ENCODE measurements at places on chromosomes 4 and X. TPM values are rescaled to one million over a fixed set of nuclear protein-coding genes. Genes with fewer than 3 reads are reported as not detected.

TMEM144 gene
- total RNA-seq, result 13.4 TPM

GRCh38 chr4:188603646-188604045 is 464.4 kb downstream of the TRIML1 start:
- no peak for DNase-seq

USP17L25 gene
- total RNA-seq, result not detected

GRCh38 chr4:59936566-59936965 is 1263.6 kb upstream of the ADGRL3 start:
- DNase-seq, result no peak

FAM13A gene
- total RNA-seq, result 13.7 TPM

PWWP3B gene
- total RNA-seq, result 10.0 TPM

DNA sequence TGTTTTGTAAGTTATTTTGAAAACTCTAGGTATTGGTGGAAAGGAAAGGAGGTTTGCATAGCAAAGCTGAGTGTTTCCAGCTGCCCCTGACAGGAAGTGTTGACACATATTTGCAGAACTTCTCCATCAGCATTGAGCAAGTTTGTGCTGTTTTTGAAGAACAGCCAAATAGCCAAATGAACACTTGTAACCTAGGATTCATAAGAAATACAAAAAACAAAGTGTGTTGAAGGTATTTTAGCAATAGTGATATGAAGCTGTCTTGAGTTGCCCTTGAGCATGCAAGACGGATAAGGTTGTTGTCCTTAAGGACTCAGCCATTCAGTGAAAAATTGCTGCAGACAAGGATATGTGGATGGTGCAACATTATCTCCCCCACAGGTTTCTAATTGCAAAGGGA is 68.3 kb upstream of the PGM2 start:
- DNase-seq, result peak; percentile 26

AR gene
- total RNA-seq, result 25.2 TPM

DNA sequence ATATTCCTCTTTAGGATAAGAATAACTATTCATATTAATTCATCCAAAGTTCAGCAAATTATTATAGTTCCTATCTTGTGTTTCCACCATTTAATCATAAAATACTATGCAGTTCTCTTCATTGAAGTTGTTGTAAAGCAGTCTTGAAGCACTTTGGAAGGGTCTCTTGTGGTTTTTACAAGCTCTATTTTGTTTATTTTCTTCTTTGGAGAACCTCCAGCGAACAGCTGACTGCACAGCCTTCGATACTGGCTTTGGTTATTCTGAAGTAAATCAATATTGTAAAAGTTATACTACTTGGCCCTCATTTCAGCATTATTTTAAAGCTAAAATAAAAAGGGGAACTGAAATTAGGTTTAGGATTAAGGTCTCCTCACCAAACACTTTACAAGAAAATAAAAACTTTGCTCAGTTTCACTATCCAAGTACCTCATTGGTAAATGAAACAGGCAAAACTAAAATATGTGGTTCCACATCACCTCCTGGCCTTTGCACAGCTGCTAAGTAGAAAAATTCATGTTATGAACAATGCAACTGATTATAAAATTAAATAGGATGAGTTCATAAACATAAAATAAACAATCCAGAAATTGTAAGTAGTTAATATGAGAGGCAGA is 1629.2 kb upstream of the ADGRL3 start:
- no peak for DNase-seq

FAM184B gene
- total RNA-seq, result not detected

GRCh38 chrX:152865232-152865920 is 32.5 kb upstream of the ZNF185 start:
- DNase-seq, result no peak

DKK2 gene
- total RNA-seq, result 0.64 TPM

GRCh38 chr4:173301518-173302201 is 32.5 kb downstream of the HMGB2 start:
- no peak for DNase-seq

DNA sequence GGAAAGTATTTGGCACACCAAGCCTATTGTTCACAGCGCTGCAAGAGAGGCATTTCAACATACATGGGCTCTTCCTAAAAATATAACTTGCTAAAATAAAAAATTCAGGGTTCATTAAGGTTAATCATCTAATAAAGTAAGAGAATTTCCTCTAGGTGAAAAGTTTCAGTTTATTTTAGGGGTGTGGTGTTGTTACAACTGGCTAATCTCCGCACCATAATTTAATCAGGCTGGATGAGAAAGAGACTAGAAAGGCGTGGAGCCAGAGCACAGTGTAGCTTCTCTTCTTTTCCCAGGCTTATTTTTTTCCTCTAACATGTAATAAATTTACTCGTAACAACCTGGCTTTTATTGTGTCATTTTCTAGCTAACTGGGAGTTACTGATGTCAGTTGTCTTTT is 47.9 kb downstream of the FHL1 start:
- no peak for DNase-seq

- no peak for DNase-seq
Measured at GRCh38 chr4:73919691-73920090, 50.5 kb downstream of the CXCL1 start.

DNA sequence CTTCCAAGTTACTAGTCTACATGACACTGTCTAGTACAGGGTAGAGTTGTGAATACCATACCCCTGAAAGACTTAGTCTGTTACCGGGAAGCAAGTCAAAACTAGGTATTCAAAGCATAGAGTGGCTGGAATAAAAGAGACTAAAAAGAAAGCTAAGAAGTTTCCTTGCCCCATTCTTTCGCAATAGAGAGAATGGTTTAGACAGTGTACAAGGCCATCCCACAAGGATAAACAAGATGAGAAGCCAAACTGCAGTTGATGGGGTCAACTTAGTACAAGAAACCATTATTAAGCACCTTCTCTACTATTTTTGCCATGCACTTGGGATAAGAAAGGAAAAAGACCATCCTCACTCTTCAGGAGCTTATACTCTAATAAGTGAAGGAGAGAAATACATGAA is 30.3 kb downstream of the AMMECR1 start:
- no peak for DNase-seq

- no peak for DNase-seq
Measured at GRCh38 chrX:16033331-16033730, 90.0 kb upstream of the GRPR start.

- DNase-seq, result no peak
Measured at GRCh38 chrX:65811558-65812228, 144.2 kb downstream of the MSN start.

DNA sequence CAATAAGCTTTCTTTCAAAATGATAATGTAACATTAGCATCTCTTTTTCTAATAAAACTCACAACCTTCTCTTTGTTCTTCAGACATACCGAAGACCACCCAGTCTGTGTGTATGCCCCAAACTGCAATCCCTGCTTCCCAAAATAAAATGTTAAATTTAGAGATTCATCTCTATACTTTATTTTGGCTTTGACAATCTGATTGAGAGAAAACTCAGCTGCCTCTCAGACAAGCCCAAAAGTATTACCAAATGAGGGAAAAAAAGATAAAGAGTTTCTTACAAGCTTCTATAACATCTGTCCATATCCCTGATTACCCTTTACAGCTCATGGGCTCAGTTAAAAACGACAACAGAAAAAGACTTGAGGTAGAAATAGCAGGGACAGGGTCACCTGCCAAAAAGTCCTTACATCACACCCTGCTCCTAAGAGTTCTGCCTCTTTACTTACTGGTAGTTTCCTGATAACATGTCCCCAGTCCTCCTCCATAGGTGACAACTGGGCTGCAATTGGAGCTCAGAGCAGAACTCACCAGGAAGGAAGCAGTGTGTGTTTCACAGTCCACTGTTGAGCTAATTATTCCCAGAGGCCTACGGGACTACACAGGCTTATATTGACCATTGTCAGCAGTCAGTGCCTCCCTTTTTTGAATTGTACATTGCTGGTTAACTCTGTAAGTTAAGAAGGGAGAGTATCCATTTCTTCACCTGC is 70.9 kb upstream of the FAM9C start:
- DNase-seq, result no peak

DNA sequence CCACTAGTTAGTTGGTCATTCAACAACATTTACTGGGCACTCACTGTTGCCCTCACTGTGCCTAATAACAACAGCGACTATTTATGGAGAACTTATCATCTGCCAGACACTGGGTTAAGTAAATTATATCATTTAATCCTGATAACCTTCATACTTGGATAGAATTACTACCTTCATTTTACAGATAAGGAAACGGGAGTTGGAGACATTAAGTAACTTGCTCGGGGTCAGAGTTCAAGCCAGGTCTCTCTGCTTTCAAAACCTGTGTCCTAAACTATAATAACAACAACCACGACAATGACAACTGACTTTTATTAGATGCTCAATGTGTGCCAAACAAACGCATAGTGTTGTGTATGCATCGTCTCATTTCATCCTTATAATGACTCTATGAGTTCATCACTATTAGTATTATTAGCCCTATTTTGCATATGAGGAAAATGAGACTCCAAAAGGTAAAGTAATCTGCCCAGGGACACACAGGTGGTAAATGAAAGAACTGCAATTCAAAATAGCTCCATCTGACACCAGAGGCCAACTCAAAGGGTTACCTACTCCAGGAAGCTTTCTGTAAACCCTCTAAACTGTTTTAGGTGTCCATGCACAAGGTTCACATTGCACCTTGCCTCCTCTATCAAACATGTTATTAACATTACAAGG is 98.4 kb upstream of the ACSL4 start:
- no peak for DNase-seq

- DNase-seq, result no peak
Measured at GRCh38 chr4:80036949-80037685, 35.9 kb downstream of the ANTXR2 start.

MRPS18C gene
- total RNA-seq, result 67.1 TPM

GLRB gene
- 11.2 TPM for total RNA-seq

TMEM31 gene
- not detected for total RNA-seq

ZCCHC18 gene
- 0.30 TPM for total RNA-seq

DMRTC1 gene
- total RNA-seq, result not detected

DNA sequence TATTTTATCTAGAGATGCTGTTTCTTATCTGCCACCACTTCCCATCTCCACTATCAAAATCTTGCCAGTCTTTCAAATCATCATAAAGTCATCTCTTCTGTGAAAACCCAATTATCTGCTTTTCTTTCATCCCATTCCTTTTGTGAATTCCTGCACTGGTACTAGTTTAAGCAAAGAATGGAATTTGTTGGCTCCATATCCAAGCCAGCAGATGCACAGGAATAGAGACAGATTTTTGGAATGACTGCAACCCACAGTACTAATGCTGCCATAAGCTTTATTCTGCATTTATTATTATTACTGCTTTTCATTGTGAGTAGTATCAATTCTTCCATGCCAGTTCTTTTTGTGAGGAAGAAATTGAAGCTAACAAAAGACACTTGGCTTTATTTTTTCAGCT is 616.7 kb downstream of the RAPGEF2 start:
- DNase-seq, result no peak

DNA sequence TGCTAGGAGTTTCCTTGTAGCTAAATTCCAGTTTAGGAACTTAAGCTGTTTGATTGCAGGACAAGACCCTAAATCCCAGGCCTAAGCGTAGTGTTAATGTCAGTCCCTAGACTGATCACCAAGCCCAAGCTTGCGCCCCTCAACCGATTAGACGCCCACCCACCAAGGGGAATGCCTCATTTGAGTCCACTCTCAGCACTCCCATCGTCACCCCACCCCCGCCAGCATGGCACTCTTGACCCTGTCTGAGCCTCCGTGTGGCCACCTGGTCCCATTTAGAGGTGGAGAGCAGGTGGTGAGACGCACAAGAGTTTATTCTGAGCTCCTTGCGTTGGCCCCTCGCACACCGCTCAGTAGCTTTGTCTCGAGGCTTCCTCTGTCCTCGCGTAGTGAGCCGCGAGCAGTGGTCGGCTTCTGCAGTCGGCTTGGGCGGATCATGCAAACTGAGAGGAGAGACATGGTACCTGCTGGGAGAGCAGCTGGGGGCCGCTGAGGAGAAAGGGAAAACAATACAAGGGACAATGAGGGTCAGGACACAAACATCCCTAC is 48.5 kb upstream of the ZNF157 start:
- no peak for DNase-seq

TBC1D1 gene
- total RNA-seq, result 118 TPM

DTHD1 gene
- total RNA-seq, result 0.10 TPM

DNA sequence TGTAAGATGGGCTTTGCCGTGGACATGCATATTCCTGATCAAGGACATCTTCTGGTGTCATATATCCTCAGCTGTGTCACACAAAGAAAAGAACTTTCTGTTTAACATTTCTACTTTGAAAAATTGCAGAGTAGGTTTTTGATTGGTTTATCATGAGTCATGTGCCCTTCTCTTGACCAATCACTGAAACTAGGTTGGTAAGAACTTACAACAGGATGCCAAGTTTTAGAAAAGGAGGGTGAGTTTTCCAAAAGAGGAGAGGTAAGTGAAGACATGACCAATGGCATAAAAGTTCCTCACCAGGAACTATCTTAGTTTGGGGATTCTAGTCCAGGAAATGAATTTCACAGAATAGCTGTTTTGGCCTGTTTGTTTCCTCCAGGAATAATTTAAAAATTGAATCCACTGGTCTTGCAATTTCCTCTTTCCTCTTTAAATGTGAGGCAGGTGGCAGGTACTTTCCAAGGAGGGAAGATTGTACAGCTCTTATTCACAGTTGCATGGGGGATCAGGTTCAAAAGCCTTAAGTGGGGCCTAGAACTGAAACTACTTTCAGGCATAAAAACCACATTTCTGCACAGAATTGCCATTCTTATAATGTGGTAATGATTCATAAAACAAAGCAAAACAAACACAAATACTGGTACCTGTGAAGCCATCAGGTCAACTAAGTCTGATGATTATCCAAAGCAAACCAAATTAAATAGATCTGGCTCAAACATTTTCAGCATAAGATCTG is 1114.5 kb upstream of the LCORL start:
- DNase-seq, result no peak

ETNPPL gene
- 18.8 TPM for total RNA-seq

USP9X gene
- total RNA-seq, result 51.7 TPM

GRCh38 chrX:28120072-28120471 is 138.8 kb upstream of the DCAF8L1 start:
- no peak for DNase-seq

HPSE gene
- 1.3 TPM for total RNA-seq

YY2 gene
- total RNA-seq, result 0.57 TPM

TMEM35A gene
- total RNA-seq, result 0.30 TPM

ANKRD37 gene
- 15.2 TPM for total RNA-seq

UGDH gene
- total RNA-seq, result 13.7 TPM

DNA sequence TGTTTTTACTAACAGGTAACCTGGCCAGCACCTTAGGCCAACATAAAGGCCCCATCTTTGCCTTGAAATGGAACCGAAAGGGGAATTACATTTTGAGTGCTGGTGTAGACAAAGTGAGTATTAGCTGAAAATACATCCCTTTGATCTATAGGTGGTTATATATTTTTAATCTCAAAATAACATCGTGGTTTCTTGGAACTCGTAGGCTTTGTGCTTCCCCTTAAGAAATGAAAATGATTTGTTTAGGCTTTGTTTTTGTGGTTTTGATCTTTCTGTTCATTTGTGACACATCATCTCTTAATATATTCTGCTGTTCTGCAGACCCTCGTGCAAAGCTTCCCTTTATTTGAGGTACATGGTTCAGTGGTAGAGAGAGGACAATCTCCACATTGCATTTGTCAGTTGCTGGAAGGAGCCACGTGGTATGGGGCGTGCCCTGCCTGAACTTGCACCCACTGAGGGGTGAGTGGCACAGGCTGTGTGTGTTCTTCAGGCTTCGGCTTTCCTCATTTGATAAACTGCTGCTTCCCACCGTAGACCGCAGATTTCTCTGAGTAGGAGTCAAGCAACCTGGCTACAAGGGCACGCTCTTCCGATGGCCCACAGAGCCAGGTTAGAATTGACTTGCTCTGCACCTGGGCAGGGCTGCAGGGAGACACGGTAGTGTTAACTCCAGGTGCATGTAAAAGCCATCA is 72.2 kb downstream of the GPR143 start:
- no peak for DNase-seq

All from left ventricle myocardium superior (tissue), 1 donor.